Stimulated activated CD4-positive, alpha-beta T cell treated with anti-CD3 and anti-CD28 coated beads, TNF-alpha, amount 100 ng/mL, for 48 hours (primary cell): ENCODE measurements at places on chromosomes 12 and 14.

- DNase-seq: no peak
Observed at GRCh38 chr12:51972422-51972812, 20.9 kb downstream of the ACVR1B start.

DNA sequence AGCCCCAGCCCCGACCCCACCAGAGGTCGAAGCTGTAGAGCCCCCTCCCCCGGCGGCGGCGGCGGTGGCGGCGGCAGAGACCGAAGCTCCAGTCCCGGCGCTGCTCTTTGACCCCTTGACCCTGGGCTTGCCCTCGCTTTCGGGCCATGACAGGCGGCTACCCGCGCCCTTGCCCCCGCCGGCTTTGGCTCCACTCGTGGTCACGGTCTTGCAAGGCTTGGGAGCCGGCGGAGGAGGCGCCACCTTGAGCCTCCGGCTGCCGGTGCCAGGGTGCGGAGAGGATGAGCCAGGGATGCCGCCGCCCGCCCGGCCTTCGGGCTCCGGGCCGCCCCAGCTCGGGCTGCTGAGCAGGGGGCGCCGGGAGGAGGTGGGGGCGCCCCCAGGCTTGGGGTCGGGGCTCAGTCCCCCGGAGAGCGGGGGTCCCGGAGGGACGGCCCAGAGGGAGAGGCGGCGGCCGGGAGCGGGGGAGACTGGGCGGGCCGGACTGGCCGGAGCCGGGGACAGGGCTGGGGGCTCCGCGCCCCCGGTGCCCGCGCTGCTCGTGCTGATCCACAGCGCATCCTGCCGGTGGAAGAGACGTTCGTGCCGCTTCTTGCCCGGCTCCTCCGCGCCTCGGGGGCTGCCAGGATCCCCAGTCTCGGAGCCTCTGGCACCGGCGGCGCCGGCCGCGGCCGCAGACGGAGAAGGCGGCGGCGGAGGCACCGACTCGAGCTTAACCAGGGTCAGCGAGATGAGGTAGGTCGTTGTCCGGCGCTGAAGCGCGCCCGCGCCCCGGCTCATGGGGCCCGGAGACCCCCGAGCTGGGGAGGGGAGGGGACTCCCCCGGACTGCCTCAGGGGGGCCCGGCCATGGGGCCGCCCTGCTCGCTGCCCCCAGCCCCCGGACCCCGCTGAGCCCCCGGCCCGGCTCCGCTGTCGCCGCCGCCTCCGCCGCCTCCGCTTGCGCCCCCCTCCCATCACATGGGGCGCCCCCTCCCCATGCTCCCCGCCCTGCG, 778 bp downstream of the AGAP2 start:
- no peak for DNase-seq

DNA sequence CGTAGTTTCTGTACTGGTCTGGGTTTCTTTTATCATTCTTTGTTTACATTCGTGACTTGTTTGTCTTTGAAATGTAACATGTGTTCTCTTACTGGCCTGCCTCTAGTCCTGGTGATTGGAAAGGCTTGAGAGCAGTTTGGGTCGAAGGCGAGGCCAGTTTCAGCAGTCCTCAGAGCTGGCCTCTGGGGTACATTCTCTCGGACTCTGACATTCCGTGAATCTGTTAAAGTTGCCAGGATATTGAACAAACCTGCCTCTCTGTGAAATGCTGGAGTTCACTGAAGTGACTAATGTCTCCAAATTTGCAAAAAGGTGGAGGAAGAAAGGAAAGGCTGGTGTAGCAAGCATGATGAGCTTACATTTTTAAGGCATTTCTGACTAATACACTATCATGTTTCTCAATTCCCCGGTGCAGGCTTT, 1.5 kb downstream of the PLEKHA5 start:
- DNase-seq: no peak

GRCh38 chr12:124680863-124681778, 113.7 kb upstream of the NCOR2 start:
- peak; percentile 4 for DNase-seq

- DNase-seq: no peak
Observed at GRCh38 chr12:85277900-85278597, 2.0 kb upstream of the ALX1 start.

DNA sequence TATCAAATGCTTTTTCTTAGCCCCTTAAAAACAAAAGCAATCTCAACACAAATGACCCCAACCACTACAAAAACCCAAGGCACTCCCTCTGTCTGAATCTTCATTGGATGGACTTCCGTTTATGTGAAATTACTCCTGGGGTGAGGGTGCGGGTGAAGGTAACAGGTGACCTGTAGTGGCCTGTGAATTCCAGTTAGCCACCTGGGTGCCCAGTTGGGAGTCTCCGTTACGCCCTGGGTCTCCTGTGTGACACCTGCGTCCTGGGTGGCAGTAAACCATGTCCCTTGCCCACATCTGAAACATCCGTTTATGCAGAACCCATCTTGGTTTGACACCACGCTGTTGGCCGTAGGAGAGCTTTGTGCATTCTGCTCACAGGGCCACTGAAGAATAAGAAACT, 62.6 kb downstream of the CCDC92 start:
- no peak for DNase-seq

GRCh38 chr14:41872931-41873685, 266.4 kb downstream of the LRFN5 start:
- no peak for DNase-seq

- no peak for DNase-seq
Observed at GRCh38 chr12:74105434-74105833, 432.2 kb upstream of the ATXN7L3B start.

DNA sequence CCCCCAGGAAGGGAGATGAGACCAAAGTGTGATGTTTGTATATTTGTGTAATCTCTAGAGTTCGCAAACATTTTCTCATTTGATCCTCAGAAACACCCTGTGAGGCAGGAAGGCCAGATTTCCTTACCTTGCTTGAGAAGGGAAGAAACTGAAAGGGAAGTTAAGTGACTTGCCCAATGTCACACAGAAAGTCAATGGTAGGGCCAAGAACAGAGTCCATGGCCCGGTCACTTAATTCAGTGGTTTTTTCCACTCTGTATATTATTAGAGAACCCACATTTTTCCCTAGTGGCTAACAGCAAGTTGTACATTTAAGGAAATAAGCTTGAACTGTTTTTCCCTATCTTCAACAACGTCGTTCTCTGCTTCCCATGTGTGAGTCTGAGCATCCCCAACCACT, 25.6 kb upstream of the CHPT1 start:
- DNase-seq: no peak

- no peak for DNase-seq
Observed at GRCh38 chr12:111355201-111355925, 13.5 kb downstream of the PHETA1 start.

GRCh38 chr12:124337622-124338021, 42.7 kb downstream of the RFLNA start:
- no peak for DNase-seq

GRCh38 chr12:4169959-4170358, 103.6 kb upstream of the CCND2 start:
- no peak for DNase-seq

GRCh38 chr14:92551044-92551841, 37.7 kb downstream of the RIN3 start:
- DNase-seq: no peak

DNA sequence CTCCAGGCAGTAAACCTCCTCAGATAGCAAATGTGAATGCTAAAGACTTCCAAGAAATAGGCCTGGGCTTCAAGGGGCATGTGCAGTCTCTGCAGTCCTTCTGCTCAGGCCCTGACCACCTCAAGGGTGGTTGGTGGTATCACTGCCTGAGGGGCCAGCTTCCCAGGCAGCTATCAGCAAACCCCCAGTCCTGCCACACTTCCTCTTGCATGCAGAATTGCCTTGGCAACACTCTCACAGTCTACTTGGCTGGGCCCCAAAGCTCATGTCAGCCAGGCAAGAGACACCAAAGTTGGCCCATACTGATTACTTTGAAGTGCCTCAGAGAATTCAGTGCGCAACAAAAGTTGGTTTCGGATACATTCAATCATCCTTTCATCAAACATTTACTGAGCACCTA, 3.5 kb upstream of the ASB8 start:
- DNase-seq: no peak

DNA sequence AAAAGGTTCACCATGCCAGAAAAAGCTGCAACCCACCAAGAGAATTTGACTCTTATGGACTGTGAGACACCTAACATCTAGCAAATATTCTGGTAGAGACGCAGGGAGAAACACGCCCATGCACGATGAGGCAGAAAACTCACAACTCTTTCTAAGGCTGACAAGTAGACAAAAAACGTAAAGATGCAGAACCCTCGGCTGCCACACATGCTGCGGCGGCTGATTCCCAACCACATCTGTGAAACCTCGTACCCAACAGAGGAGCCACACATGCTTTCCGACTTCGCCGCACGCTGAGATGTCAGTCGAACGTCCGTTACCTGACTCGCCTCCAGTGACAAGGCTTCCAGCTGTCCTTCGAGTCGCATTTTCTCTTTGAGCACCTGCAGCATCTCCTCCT, 21.8 kb downstream of the GOLGA3 start:
- DNase-seq: no peak

GRCh38 chr12:121828306-121828705, 24.5 kb downstream of the SETD1B start:
- no peak for DNase-seq

DNA sequence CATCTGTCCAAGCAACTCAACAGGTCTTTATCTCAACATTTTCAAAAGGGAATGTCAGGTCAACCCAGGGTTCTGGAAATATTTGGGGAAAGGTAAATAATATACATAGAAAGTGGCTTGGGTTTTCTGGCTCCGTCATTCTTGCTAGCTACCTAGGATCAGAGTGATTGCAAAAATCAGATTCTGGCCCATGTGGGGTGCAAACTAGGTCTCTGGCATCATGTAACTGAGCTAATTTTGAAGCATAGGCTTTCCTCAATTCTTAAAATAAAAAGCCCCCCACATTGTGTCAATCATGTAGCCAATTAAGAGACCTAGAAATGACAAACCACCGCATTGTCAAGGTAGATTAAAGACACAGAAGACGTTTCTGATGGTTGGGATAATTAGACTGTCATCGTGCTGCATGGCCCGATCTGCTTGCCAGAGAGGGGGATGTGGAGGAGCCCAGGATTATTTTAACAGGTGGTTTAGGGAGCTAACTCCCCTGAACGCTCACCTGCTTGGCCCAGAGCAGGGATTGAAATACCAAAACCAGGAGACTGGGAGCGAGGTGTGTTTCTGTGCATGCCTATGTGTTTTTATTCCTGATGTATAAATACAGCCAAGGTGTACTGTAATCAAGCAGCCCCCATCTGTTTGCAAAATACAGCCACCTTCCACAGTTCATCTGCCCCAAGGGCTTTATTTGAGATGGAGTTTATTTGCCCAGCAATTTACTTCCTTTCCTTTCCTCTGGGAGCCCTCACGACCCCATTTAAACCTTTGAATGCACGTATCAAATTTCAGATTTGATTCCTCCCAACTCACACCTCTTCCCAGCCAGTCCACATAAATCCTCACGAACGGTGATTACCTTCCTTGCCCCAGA, 189.5 kb downstream of the TTC8 start:
- no peak for DNase-seq

GRCh38 chr12:124906606-124907261, 7.7 kb downstream of the UBC start:
- peak; percentile 88 for DNase-seq

GRCh38 chr14:64968651-64969050, 3.5 kb downstream of the RAB15 start:
- no peak for DNase-seq

DNA sequence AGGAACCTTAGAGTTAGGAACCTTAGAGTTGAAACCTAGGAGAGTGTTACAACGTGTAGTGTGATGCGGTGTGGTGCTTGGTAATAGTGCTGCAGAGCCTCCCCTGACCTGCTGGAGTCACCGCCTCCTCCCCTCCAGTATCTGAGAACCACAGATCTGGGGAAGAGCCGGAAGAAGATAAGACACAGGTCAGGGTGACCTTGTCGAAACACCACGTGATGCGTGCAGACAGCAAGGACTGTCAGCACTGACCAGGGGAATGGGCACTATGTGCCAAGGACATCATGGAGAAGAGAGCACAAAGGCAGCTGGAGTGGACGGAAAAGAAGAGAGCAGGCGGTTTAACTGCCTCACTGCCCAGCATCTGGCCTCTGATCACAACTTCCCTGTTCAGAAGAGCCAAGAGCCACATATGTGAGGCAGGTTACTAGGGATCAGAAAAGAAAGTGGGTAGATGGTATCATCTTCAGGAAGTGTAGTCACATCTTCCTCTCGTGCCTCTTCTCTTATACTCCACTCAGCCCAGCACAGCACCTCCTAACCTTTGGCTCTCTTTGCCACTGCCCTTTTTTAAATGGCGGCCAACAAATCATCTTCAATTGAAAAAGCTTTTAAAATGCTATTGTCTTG, 93.7 kb downstream of the TESC start:
- no peak for DNase-seq

DNA sequence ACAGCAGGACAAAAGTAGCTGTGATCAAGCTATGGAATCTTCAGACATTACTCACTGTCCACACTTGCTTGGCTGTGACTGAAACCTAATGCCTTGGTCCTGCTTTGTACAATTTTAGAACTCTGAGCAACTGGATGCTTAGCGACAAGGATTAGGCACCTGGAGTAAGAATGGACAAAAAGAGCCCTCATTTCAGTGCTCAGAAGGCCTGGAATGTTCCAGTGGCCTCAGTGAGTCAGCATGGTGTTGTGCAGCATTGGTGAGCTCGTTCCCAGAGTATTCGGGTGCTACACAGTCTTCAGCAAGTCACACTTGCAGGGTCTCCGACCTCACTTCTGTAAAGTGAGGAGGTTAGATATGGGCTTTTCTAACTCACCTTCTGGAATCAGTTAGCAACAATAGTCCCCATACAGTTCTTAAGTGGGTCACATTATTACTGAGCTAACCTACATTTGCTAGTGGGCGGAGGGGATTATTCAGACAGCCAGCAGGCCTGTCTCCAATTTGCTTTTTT, 108.0 kb upstream of the MDM1 start:
- DNase-seq: no peak

GRCh38 chr14:76412501-76412900, 36.6 kb downstream of the ESRRB start:
- no peak for DNase-seq

GRCh38 chr14:22748631-22749068, 17.8 kb upstream of the OXA1L start:
- DNase-seq: no peak

- DNase-seq: no peak
Observed at GRCh38 chr14:81565441-81566290, 32.0 kb upstream of the SEL1L start.

DNA sequence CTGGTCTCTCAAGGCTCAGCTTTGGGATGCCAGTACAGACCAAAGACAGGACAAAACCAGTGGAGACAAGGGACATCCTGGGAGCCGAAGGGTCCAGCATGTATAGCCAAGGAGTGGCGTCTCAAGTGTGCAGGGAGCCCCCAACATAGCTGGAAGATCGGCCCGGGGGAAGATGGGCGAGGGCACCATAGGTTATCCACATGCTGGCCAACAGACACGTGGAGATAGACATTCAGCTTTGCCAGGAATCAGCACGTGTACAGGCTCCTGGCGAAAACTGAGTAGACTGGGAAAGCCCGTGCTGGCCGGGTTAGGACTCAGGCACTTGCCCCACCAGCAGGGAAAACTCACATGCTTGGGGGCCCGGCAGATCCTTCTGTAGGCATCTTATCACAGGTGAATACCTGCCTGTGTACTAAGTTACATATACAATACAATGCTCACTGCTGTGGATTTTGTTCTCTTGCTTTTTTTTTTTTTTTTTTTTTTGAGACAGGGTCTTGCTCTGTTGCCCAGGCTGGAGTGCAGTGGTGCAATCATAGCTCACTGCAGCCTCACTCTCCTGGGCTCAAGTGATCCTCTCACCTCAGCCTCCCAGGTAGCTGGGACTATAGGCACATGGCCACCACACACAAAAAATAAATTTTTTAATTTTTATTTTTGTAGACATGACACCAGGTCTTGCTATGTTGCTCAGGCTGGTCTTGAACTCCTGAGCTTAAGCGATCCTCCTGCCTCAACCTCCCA, 5.6 kb upstream of the ANKRD9 start:
- no peak for DNase-seq

- DNase-seq: no peak
Observed at GRCh38 chr14:61927520-61927919, 165.3 kb downstream of the SNAPC1 start.
